ENCODE measurements at places on chromosomes 5 and 9.

GRCh38 chr9:97954550-97954989 lies 16.6 kb upstream of the HEMGN start:
- peak; percentile 21 for DNase-seq

DNA sequence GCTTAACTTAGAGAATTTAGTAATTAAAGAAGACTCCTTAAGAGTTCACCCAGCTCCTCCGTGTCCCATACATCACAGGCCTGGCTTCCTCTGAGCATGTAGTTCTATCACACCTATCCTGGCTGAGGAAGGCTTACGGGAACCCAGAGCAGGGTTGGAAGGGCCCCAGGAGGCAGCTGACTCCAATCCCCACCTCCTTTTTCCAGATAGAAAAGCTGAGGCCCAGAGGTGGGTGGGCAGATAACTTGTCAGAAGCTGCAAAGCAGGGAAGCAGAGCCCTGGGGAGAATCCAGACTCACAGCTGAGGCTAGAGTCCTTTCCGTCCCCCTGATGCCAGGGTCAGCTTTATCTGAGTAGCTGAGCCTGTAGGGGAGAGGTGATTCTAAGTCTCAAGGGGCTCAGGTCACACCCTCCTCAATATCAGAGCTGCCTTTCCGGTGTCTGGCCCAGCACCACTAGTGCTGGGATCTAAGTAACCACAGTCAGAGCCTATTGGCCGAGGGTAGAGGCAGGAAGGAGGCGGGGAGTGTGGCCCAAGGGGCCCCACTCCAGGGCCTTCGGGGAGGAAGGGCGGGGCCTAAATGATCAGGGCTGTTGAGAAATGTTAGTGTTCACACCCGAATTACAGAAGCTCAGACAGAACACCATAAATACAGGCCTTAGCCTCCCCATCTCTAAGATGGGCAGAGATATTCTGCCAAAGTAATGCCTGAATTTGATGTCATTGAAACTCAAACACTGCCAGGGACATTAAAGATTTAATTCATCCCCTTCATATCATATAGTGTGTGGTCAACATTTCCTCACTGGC lies 9.9 kb downstream of the CCDC69 start:
- DNase-seq, result peak; percentile 78

- DNase-seq, result no peak
Observed at GRCh38 chr5:152994033-152994680, 496.3 kb upstream of the GRIA1 start.

- peak; percentile 13 for DNase-seq
Observed at GRCh38 chr9:88184976-88185375, 46.7 kb upstream of the SPATA31C2 start.

DNA sequence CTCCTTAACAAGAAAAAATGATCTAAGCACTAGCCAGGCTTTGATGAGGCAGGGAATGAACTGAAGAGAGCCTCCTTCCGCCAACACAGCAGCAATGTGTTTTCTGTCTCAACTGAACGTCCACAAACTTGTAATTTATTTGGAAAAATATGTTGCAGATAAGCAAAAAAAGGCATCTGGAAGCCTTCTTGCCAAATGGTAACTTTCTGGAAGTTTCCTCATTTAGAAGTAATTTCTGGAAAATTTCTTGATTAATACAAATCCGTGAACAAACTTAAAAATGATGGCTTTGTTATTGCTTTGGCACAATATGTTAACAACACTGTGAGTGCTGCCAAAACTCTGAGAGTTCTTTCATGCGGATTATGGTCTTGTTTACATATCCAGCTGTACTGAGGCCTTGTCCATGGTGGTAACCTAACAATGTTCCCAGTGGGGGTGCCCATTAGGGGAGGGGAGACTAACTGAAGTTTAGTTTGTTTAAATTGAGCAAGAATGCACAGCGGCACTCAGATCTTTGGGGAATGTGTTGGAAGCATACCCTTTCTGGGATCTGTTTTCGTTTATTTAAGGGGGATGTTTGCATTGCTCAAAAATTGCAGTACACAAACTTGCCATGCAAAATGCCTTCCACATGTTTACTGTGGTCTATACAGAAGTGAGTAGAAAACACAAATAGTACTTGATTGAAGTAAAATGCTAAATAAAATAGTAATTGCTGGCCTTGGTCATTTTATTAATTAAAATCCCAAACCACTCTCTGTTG lies 334.7 kb downstream of the NR2F1-AS1 start:
- peak; percentile 85 for DNase-seq

GRCh38 chr5:116521173-116521872 lies 53.3 kb downstream of the SEMA6A start:
- DNase-seq, result no peak

DNA sequence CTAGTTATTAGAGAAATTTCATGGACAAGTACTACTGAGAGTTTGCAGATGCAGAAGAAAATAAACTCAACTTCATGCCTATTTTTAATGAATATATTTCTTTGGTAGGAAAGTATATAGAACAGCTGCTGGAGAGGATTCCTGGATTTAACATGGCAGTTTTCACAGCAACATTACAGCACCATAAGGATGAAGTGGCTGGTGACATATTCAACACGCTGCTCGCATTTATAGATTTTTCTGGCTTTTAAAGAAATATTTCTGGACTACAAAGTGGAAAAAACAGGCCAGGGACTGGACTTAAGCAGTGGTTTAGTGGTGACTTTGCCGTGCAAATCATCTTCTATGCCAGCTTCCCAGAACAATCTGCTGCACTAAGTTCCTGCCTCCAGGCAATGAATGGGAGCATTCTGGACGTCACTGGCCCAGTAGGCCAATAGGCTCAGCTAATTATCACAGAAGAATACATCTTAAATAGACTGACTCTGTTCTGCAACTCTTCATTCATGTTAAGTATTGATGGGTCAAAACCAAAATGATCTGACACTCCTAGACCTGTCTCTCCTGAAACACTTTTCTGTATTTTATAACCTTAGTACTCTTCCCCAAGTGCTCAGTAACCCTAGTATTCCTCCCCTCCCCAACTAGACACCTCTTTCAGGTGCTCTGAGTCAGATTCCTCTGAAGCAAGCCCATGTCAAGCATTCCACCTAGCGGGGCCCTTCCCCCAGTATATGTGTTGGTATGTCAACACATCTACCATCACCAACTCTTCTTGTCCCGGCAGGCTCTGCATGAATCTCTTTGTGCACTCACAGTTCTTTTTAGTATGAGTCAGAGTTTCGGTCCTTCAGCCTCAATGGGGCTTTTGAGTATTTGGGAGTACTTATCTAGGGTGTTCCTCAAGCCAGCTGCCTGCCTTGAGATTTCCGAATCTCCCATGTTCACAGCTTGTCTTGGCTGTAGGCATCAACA lies 625.5 kb downstream of the CHSY3 start:
- DNase-seq, result no peak

- peak; percentile 89 for DNase-seq
Observed at GRCh38 chr5:17355586-17356346, 138.3 kb downstream of the BASP1 start.

DNA sequence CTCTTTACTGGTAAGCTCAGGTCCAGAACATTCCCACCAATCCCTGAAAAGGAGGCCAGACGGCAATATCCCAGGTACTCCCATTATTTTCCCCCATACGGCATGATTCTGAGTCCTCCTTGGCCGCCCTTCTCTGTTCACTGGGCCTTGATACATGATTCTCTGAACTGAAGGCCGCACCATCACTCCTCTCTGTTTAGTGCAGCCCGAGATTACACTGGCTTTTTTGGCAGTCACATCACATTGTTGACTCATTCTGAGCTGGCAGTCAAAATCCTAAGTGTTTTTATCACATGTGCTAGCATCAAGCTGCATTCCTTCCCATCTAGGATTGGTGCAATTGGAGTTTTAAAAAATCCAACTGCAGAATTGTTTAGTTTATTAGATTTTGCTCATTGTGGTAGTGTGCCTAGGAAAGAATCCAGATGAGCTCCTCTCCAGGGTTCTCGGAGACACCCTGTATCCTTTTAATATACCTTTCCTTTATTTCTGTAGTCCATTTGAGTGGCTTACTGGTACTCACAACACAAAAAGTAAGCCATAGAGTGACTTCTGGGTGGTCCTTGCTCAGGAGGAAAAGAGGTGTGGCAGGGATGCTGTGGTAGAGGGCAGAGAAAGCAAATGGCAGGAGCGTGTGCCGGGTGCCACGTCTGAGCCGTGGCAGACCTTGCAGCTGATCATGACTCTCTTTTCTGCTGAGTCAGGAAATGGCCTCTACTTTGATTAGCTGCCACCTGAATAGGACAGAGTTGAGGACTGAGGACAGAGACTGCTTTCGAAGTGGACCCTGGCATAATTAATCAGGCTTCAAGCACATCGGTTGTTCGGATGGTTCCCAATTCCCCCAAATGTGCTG lies 121.1 kb upstream of the IL12B start:
- DNase-seq, result peak; percentile 96

DNA sequence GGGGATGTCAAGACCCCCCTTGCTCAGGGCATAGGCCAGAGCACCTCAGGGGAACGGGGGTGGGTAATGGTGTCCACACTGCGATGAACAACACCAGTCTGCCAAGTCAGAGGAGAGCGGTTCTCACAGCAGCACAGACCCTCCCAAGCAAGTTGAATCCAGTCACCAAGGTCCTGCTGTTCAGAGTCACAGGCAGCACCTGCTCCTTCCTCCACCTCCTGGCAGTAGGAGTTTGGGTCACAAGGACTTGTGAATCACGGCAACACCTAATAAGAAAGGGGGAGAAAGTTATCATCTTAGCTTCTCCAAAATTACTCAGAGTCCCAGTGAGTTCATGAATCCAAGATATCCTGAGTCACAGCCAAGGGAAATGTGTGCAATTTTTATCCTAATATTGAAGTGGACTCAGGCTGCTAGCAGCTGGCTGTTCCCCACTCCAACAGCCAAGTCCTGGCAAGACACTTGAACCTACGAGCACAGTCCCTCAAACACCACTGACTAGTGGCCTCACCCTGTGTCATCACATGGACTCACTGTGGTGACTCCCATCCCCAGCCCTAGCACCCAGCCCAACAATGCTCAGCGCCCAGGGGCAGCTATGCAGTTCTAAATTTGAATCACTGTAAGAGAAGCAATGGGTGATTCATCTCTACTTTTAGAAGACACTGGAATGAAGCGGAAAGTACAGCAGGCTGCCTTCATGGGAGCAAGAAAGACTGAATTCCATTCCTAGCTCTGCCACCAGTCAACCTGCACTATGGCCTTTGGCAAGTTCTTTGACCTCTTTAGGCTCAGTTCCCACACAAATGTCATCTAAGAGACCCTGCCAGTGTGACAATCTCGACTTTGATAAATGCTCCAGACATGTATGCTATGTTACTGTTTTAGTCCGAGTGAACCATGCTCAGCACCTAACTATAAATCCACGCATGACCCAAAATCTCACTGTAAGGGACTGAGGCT lies 113.7 kb downstream of the KLHL3 start:
- DNase-seq, result peak; percentile 10

DNA sequence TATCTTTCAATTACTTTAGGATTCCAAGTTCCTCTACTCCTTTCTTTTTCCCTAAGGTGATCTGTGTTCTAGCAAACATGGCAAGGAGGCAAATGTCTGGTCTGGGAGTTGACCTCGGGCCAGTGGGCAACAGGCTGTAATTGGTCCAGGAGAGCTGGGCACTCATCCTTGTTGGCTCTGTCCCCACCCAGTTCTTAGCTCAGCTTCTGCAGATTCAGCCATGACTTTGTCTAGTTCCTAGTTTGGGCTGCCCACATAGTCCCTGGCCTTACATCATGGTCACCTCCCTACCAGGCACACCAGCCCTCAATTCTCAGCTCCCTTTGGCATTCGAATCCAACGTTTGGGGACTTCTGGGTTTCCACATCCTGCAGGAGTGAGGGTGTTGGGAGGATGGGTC lies 92.1 kb upstream of the DAP start:
- DNase-seq, result no peak

GRCh38 chr5:157597277-157597676 lies 21.7 kb upstream of the ADAM19 start:
- no peak for DNase-seq

GRCh38 chr5:8829323-8830029 lies 716.4 kb downstream of the SEMA5A start:
- peak; percentile 99 for DNase-seq

- no peak for DNase-seq
Observed at GRCh38 chr5:135131801-135132680, 98.0 kb upstream of the PITX1 start.

DNA sequence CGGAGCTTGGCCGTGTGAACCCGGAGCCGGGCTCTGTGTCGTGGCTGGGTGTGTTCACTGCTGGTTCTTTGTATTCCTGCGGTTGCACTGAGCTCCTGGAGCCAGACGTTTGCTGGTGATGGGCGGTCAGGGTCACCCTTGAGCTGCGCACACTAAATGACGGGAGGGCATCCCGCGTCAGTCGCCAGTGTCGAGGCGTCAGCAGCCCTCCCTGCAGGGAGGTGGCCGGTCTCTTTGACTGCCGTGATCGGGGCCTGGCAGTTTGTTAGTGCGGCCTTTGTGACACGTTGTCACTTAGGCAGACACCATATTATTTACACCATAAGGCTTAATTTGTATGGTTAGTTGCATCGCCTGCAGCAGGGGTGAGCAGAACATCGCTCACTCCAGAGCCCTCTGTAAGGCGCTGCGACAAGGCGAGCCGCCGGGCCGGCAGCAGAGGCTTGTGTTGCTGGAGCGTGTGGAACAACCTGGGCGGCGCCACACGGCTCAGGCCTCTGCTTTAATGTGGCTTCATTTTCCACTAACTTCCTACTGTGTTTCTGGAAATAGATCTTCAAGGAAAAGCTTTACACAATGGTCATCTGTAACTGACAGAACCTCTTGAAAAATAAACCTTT lies 8.3 kb downstream of the NDUFS6 start:
- DNase-seq, result no peak

DNA sequence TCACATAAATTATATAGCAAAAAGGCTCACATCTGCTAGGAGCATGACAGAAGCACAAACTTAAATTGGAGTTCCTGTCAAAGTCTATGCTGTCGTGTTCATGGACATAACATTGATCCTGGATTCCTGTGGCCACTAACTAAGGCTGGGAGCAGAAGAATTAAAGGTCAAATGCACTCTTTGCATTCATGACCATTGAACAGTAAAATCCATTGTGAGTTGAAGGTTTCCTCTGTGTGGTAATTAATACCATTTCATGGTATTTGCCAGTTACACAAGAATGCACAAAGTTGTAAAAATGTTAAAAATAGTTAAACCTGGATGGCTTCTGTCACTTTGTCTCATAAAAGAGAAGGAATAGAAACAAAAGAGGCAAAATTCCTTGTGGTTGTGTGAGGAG lies 242.6 kb downstream of the NPR3 start:
- no peak for DNase-seq

GRCh38 chr9:90141723-90142122 lies 500.9 kb downstream of the DIRAS2 start:
- DNase-seq, result peak; percentile 52

- DNase-seq, result no peak
Observed at GRCh38 chr5:56588131-56588487, 227.2 kb upstream of the MAP3K1 start.

DNA sequence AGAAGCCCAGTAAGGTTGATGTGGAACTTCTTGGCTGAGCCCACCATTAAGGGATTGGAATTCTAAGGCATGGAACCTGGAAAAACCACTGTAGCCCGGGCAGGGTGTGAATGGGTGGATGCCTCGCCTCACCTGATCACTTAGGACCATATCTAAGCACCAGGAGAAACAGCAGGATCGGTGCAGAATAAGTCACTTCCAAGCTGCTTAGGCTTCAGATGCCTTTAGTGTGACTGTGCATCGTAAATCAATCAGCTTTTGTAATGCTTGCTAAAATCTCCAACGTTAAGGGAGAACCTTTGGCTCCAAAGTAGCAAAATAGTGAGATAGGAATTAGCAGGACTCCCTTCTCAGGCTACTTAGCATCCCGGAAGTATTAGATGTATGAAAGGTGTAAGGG lies 103.9 kb upstream of the MEGF10 start:
- no peak for DNase-seq

Measured in choroid plexus epithelial cell (primary cell).